ENCODE measurements at places on chromosomes 11 and 22. TPM values are rescaled to one million over a fixed set of nuclear protein-coding genes. Genes with fewer than 3 reads are reported as not detected.

Gene KRTAP5-1
- not detected for polyA plus RNA-seq

DNA sequence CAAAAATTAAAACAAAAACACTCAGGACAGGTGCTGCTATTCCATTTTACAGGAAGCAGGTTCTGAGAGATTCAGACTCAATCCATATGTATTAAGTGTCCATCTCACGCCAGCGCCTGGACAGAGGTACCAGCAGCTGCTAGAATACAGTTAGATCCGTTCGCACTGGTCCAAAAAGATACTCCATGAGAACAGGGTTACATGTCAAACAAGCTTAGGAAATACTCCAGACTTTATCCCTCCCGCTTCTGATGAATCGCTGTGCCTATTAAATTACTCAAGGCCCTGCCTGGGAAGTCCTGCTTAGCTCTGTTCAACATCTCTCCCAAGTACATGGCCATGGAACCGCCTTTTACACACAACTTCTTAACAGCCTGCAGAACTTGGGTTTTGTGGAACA is 50.2 kb upstream of the SLC35C1 start:
- DNase-seq = no peak
- no peak overlapping the region for H3K4me3 ChIP-seq
- no peak overlapping the region for H3K27ac ChIP-seq
- no peaks in the 10 kb centered on the region for H3K4me1 ChIP-seq
- peaks cover 3% of the 10 kb centered on the region for H3K27me3 ChIP-seq

Gene CALCA
- not detected for polyA plus RNA-seq

GRCh38 chr22:17157714-17158113 is 1.4 kb downstream of the HDHD5 start:
- no peak for DNase-seq
- H3K27me3 ChIP-seq = no peaks in the 10 kb centered on the region
- H3K4me3 ChIP-seq = no peak overlapping the region
- no peaks in the 10 kb centered on the region for H3K36me3 ChIP-seq
- H3K4me1 ChIP-seq = peaks cover 28% of the 10 kb centered on the region

Gene CD3E
- polyA plus RNA-seq = 751 TPM

- DNase-seq = no peak
- peak overlapping the region; percentile 71 for H3K27ac ChIP-seq
- peaks cover 55% of the 10 kb centered on the region for H3K4me1 ChIP-seq
- H3K27me3 ChIP-seq = no peaks in the 10 kb centered on the region
- peaks cover 9% of the 10 kb centered on the region for H3K36me3 ChIP-seq
These were observed 11.4 kb upstream of the ADSL start for GRCh38 chr22:40334899-40335298.

DNA sequence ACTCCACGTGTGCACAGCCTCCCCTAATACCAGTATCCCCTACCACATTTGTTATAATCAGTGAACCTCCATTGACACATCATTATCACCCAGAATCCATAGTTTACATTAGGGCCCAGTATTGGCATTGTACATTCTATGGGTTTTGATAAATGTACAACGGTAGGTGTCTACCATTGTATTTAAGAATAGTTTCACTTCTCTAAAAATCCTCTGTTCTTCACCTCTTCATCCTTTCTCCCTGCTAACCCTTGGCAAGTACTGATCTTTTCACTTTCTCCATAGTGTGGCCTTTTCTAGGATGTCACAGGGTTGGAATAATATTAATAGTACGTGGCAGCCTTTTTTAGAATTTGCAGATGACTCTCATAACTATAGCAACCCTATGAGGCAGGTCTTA is 353.8 kb downstream of the DDX10 start:
- H3K27ac ChIP-seq = no peak overlapping the region
- no peak for DNase-seq
- H3K36me3 ChIP-seq = no peaks in the 10 kb centered on the region
- peaks cover 2% of the 10 kb centered on the region for H3K27me3 ChIP-seq
- no peak overlapping the region for H3K4me3 ChIP-seq
- H3K4me1 ChIP-seq = no peaks in the 10 kb centered on the region

GRCh38 chr11:111148121-111148520 is 97.4 kb upstream of the POU2AF2 start:
- H3K27me3 ChIP-seq = no peaks in the 10 kb centered on the region
- H3K4me3 ChIP-seq = no peak overlapping the region
- no peak for DNase-seq
- H3K27ac ChIP-seq = no peak overlapping the region
- no peaks in the 10 kb centered on the region for H3K36me3 ChIP-seq
- H3K4me1 ChIP-seq = no peaks in the 10 kb centered on the region

DNA sequence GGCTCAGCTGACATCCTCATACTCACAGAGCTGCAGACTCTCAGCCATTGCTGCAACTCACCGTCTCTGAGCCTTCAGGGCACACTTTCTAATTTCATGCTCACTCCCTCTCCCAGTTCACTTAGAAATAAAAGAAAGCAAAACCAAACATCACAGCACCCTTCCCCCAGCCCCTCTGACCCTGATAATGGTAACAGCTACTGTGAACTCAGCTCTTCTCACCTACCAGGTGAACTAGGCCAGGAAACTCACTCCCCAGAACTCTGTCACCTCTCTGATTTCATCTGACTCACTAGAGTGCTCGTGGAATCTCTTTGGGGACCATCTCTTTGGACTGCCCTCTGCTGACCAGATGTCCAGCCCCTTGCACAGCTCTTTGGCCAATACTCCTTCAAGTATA is 14.5 kb upstream of the PARVA start:
- no peaks in the 10 kb centered on the region for H3K36me3 ChIP-seq
- H3K4me3 ChIP-seq = no peak overlapping the region
- no peaks in the 10 kb centered on the region for H3K27me3 ChIP-seq
- no peak overlapping the region for H3K27ac ChIP-seq
- H3K4me1 ChIP-seq = peaks cover 22% of the 10 kb centered on the region

DNA sequence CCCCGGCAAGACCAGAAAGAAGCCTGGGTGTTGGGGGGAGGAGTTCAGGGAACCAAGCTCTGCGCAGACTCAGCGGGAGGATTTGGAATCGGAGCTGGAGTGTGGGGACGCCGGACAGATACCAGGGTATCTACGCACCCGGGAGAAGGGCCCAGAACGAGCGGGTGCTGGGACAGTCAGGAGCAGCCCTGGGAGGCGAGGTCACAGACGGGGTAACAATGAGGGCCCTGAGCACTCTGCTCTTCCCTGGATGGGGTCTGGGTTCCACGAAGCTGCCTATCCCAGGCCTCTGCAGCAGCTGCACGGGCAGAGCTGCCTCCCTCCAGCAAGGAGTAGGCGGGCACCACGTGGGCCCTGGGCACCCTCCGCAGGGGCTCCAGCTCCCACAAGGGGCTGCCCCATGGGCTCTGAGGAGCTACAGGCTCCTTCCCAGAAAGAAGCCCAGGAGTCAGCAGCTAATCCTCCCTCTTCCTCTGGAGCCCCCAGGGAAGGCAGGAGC is 197.2 kb downstream of the BRD1 start:
- H3K36me3 ChIP-seq = no peaks in the 10 kb centered on the region
- H3K4me3 ChIP-seq = no peak overlapping the region
- H3K4me1 ChIP-seq = no peaks in the 10 kb centered on the region

DNA sequence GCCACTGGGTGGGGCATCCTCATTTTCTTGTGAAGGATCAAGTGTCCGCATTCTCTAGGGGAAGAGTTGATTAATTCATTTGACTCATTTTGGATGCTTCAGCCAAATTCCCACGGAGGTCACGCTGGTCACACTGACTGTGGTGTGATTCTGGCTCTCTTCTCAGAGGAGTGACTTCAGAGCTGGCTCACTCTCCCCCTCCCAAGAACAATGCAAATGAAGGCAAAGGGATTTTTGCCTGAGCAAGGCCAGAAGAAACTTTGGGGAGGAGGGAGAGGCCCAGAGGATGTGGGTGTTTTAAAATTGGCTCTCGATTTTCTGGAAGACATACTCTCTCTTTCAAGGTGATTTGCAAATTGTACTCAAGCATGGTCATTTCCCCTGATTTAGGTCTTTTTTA is 51.1 kb upstream of the LMO2 start:
- no peak for DNase-seq
- H3K36me3 ChIP-seq = no peaks in the 10 kb centered on the region
- no peak overlapping the region for H3K4me3 ChIP-seq
- no peaks in the 10 kb centered on the region for H3K27me3 ChIP-seq

DNA sequence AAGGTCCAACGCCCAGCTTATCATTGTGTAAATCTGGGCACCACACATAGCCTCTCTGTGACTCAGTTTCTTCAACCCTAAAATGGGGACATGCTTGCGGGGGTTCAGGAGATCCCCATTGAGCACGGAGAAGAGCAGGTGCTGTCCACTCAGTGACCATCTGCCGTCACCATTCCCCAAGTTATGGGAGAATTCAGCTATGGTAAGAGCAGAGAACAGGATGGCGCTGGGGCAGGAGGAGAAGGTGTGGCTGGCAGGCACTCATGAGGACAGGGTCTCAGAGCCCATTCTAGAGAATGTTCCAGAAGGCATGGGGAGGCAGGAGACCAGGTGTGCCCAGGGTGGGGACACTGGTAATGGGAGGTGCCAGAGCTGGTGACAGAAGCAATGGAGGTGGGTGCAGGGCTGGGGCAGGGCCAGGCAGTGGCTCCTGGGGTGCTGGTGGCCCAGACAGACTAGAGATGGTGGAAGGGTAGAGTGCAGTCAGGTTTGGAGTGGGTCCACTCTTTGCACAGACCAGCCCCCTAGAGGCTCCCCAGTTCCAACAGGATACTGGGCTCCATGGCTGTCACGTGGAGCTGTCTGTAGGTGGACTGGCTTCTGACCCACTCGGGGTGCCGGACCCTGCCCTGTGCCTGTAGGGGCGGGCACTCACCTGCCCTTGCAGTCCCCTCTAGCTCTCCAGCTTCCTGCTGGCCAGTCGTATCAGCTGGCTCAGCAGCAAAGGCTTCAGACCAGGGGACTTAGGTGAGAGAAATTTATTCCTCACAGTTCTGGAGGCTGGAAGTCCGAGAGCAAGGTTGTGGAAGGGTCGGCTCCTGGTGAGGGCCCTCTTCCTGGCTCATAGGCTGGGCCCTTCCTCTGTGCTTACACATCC is 84.7 kb downstream of the CDKN1C start:
- no peaks in the 10 kb centered on the region for H3K4me1 ChIP-seq
- no peak overlapping the region for H3K27ac ChIP-seq
- no peak overlapping the region for H3K4me3 ChIP-seq
- no peaks in the 10 kb centered on the region for H3K27me3 ChIP-seq
- no peak for DNase-seq

DNA sequence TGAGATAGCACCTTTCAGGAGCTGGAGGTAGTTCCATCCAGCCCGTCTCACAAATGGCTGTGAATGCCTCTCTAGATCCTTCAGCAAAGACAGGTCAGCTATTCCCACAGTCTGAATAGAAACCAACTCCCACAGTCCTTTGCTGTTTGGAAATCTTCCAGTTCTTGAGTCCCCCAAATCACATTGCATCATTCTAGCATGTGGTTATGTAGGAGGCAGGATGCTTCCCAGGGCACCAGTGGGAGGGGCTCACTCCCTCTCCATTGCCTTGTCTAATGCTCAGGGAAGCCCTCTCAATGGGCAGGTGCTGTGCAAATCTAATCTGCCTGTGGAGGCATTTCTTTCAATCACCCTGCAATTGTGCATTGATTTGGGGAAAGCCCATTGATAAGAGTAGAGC is 14.6 kb downstream of the NAV2 start:
- H3K4me3 ChIP-seq = no peak overlapping the region
- H3K36me3 ChIP-seq = no peaks in the 10 kb centered on the region
- H3K4me1 ChIP-seq = peaks cover 23% of the 10 kb centered on the region
- H3K27ac ChIP-seq = no peak overlapping the region

DNA sequence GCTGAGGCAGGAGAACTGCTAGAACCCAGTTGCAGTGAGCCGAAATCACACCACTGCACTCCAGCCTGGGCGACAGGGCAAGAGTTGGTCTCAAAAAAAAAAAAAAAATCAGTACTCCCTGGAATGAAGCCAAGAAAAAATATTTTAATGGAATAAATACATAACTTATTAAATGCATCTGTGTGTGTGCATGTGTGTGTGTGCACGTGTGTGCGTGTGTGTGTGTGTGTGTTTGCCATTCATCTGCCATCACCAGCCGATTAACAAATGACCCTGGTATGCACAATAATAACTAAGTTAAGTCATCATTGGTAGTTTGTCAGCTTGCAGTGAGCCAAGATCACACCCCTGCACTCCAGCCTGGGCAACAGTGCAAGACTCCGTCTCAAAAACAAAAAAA is 35.0 kb upstream of the SCGB1A1 start:
- H3K4me1 ChIP-seq = peaks cover 17% of the 10 kb centered on the region
- DNase-seq = no peak

GRCh38 chr11:65130631-65131416 is 3.5 kb downstream of the SYVN1 start:
- H3K4me3 ChIP-seq = no peak overlapping the region
- no peak overlapping the region for H3K27ac ChIP-seq
- H3K4me1 ChIP-seq = peaks cover 32% of the 10 kb centered on the region
- H3K27me3 ChIP-seq = no peaks in the 10 kb centered on the region
- no peak for DNase-seq
- H3K36me3 ChIP-seq = peaks cover 63% of the 10 kb centered on the region

DNA sequence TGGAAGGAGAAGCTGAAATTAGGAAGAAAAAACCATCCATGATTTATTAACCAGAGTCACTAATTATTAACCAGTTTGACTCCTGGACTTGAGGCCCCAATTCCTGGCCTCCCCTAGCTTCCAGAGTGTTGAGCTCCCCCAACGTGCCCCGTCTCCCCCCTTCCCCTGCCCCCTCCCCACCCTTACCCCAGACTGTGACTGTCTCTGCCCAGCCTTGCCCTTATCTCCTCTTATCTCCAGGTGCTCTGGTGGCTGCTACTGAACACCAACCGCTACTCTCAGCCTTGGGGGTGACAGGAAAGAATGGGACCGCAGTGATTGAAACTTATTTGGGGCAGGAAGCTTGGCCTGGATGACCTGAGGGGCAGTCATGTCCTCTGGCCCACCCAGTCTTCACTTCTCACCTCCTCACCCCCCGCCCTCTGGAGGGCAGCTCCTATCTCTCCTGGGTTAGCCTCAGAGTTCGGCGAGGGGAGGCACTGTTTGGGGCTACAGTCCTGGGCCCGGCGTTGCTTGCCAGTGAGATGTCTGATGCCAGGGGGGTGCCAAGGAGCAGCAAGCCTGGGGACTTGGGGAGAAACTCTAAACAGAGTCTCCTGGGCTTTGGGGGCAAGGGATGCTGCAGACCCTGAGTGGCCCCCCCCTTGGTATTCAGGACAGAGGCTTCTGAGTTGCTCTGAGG is 15.5 kb downstream of the NECTIN1 start:
- no peaks in the 10 kb centered on the region for H3K36me3 ChIP-seq
- DNase-seq = no peak
- H3K4me1 ChIP-seq = no peaks in the 10 kb centered on the region
- no peak overlapping the region for H3K27ac ChIP-seq
- no peaks in the 10 kb centered on the region for H3K27me3 ChIP-seq

- H3K36me3 ChIP-seq = no peaks in the 10 kb centered on the region
- no peaks in the 10 kb centered on the region for H3K4me1 ChIP-seq
- H3K4me3 ChIP-seq = no peak overlapping the region
- H3K27ac ChIP-seq = no peak overlapping the region
- H3K27me3 ChIP-seq = no peaks in the 10 kb centered on the region
These were observed 651.3 kb upstream of the KIRREL3 start for GRCh38 chr11:127651888-127652221.

GRCh38 chr11:11480971-11481370 is 127.9 kb upstream of the CSNK2A3 start:
- H3K4me3 ChIP-seq = no peak overlapping the region
- no peaks in the 10 kb centered on the region for H3K4me1 ChIP-seq
- DNase-seq = no peak
- H3K36me3 ChIP-seq = no peaks in the 10 kb centered on the region
- H3K27ac ChIP-seq = no peak overlapping the region

GRCh38 chr22:49502126-49502826 is 325.4 kb downstream of the BRD1 start:
- no peak overlapping the region for H3K27ac ChIP-seq
- DNase-seq = no peak
- H3K27me3 ChIP-seq = no peaks in the 10 kb centered on the region
- H3K4me1 ChIP-seq = no peaks in the 10 kb centered on the region
- no peaks in the 10 kb centered on the region for H3K36me3 ChIP-seq
- no peak overlapping the region for H3K4me3 ChIP-seq
